ENCODE measurements at places on chromosomes 4 and X.
A peak's percentile ranks its signal among the peaks of the same experiment; 100 is the strongest.

DNA sequence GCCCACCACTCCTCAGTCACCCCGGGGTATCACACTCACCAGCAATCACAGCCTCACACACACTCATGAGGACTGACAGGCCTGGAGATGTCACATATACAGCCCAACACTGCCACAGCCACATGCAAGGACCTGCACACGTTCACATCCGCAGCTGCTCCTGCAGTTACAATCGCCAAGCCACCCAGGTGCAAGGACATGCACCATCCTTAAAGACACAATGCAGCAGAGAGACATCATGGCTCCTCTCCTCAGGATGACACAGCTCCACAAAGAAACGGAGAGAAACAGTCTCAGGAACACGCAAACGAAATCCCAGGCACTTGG is 1.1 kb downstream of the PCSK1N start:
- no peak for DNase-seq

DNA sequence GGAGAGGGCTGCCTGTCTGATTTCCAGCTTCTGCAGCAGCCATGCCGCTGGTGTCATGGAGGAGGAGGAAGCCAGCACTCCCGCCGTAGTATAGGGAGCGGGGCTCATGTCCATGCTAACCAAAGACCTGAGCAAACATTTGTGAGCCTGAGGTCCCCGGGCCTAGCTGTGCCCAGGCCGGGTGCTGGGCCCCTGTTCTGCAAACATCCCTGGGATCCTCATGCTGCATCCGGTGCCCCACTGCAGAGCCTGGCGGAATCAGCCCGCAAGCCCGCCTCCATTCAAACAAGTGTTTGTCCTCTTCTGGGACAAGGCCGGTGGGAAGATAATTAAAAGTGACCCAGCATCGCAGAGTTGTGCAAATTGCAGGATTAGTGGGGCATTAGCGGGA is 106.3 kb downstream of the SORCS2 start:
- no peak for DNase-seq

GRCh38 chr4:80182237-80182866 is 15.0 kb upstream of the PRDM8 start:
- no peak for DNase-seq

GRCh38 chrX:55486736-55487135 is 2.9 kb downstream of the USP51 start:
- no peak for DNase-seq

- no peak for DNase-seq
Measured at GRCh38 chr4:73034896-73035295, 34.6 kb downstream of the COX18 start.

DNA sequence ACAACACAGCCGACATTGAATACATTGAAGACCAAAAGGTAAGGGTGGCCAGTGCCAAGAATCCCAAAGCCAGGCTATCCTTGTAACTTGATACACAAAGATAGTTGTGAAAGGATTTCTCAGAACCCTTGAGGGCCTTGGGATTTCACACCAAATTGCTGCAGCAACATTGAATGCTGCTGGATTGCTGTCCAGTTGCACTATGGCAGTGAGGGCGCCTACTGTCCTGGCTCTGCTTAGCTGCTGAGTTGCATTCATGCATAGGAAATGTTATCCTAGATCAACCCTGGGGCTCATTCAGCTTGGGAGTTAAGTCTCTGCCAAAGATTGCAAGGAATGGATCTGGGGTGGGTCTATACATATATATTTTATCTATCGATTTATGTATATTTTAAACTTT is 38.7 kb downstream of the LONRF3 start:
- no peak for DNase-seq

GRCh38 chr4:128275346-128275745 is 12.3 kb downstream of the PGRMC2 start:
- DNase-seq, result peak; percentile 13

GRCh38 chrX:113804819-113805218 is 779.1 kb upstream of the HTR2C start:
- no peak for DNase-seq

Measured in epithelial cell of proximal tubule (primary cell).